HFFc6 (cell line): ENCODE measurements at places on chromosomes 3 and 15.

- H3K4me3 ChIP-seq = no peak overlapping the region
- H3K4me1 ChIP-seq = peaks cover 60% of the 10 kb centered on the region
- no peak overlapping the region for H3K27ac ChIP-seq
- no peak for DNase-seq
- no peaks in the 10 kb centered on the region; the same call in 1 of the 2 replicates for H3K27me3 ChIP-seq
- no peaks in the 10 kb centered on the region for H3K36me3 ChIP-seq
These were observed 188.4 kb downstream of the SATB1 start for GRCh38 chr3:18236726-18237125.

GRCh38 chr3:15959434-15959811, 161.6 kb upstream of the ANKRD28 start:
- H3K27ac ChIP-seq = peak overlapping the region; percentile 26; the same call in 1 of the 2 replicates
- H3K4me1 ChIP-seq = peaks cover 59% of the 10 kb centered on the region
- no peaks in the 10 kb centered on the region for H3K27me3 ChIP-seq
- H3K4me3 ChIP-seq = no peak overlapping the region
- DNase-seq = peak; percentile 41
- H3K36me3 ChIP-seq = no peaks in the 10 kb centered on the region

GRCh38 chr3:55795296-55795695, 308.2 kb upstream of the WNT5A start:
- H3K27ac ChIP-seq = no peak overlapping the region
- H3K4me3 ChIP-seq = no peak overlapping the region
- 0 out of 2 replicates have a peak, but pooled peaks cover 4% of the 10 kb centered on the region for H3K36me3 ChIP-seq
- no peak for DNase-seq
- no peaks in the 10 kb centered on the region for H3K27me3 ChIP-seq

GRCh38 chr3:61497463-61497862, 63.9 kb upstream of the PTPRG start:
- no peak overlapping the region for H3K4me3 ChIP-seq
- DNase-seq = no peak
- no peaks in the 10 kb centered on the region for H3K36me3 ChIP-seq

- H3K27ac ChIP-seq = no peak overlapping the region
- no peaks in the 10 kb centered on the region for H3K36me3 ChIP-seq
- H3K27me3 ChIP-seq = peaks cover 3% of the 10 kb centered on the region; the same call in 1 of the 2 replicates
- no peak overlapping the region for H3K4me3 ChIP-seq
- peaks cover 9% of the 10 kb centered on the region for H3K4me1 ChIP-seq
These were observed 201.7 kb downstream of the GAP43 start for GRCh38 chr3:115825046-115825445.

GRCh38 chr15:72252663-72253299, 19.6 kb downstream of the PARP6 start:
- H3K27ac ChIP-seq = no peak overlapping the region
- H3K36me3 ChIP-seq = peaks cover 39% of the 10 kb centered on the region
- DNase-seq = no peak
- no peak overlapping the region for H3K4me3 ChIP-seq
- peaks cover 18% of the 10 kb centered on the region for H3K4me1 ChIP-seq

DNA sequence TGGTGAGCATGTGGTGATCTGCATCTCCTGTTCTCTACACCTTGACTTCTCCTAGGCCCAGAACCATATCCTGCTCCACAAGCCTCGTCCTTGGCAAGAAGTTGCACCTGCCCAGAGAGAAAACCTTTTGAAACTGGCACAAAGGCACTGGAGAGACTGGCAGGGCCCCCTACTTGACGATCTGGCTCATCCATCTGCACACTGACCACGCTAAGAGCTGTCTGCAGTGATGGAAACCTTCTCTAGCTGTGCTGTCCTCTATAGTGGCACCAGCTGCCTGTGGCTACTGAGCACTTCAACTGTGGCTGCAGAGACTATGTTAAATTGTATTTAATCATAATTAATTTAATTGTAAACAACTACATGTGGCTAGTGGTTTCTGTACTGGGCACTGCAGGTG, 26.2 kb upstream of the SRP14 start:
- H3K27ac ChIP-seq = no peak overlapping the region
- H3K36me3 ChIP-seq = no peaks in the 10 kb centered on the region
- DNase-seq = no peak
- peaks cover 3% of the 10 kb centered on the region; the same call in 1 of the 2 replicates for H3K27me3 ChIP-seq
- no peak overlapping the region for H3K4me3 ChIP-seq
- peaks cover 6% of the 10 kb centered on the region; the same call in 1 of the 2 replicates for H3K4me1 ChIP-seq

- H3K36me3 ChIP-seq = no peaks in the 10 kb centered on the region
- DNase-seq = no peak
- H3K27ac ChIP-seq = no peak overlapping the region
These were observed 17.1 kb downstream of the CD80 start for GRCh38 chr3:119542168-119542767.

DNA sequence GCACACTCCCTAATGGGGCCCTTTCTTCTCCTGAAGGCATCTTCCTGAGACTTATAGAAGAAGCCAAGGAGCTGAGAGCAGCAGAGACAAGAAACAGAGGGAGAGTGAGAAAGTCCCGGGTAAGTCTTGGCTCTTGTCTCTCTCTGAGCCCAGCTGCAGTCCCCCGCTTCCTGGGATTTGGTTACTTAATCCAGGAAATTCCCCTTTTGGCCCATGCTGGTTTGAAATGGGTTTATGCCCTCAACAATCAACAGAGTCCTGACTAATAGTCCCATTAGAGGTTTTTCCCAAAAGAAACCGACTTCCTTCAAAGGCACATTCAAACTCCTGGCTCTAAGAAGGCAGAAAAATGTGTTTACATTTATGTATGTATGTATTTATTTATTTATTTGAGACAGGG, 22.0 kb downstream of the TMEM158 start:
- no peak for DNase-seq
- H3K27ac ChIP-seq = peak overlapping the region; percentile 67
- peaks cover 47% of the 10 kb centered on the region for H3K4me1 ChIP-seq
- no peak overlapping the region for H3K4me3 ChIP-seq
- H3K36me3 ChIP-seq = no peaks in the 10 kb centered on the region
- no peaks in the 10 kb centered on the region; the same call in 1 of the 2 replicates for H3K27me3 ChIP-seq

- no peak overlapping the region for H3K27ac ChIP-seq
- no peak overlapping the region for H3K4me3 ChIP-seq
- H3K36me3 ChIP-seq = no peaks in the 10 kb centered on the region
- H3K27me3 ChIP-seq = no peaks in the 10 kb centered on the region
- no peak for DNase-seq
- no peaks in the 10 kb centered on the region for H3K4me1 ChIP-seq
These were observed 69.6 kb downstream of the SLC49A4 start for GRCh38 chr3:122864498-122864897.

DNA sequence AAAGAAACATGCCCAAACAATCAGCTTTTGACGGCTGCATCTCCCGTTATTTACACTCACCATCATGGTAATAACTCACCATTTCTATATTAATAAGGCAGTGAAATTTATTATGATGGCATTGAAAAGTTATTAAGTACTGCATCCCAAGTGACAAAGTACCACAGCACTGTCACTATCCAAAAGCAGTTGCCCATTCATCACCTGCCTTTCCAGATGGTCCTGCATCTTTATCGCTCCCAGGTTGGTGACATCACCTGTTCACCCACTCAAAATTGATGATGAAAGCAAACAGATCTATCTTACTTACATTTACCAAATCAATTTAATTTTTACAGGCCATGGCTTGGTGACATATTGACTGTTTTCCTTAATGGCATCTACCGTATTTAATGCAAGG, 299.0 kb downstream of the MECOM start:
- no peaks in the 10 kb centered on the region for H3K36me3 ChIP-seq
- H3K4me3 ChIP-seq = no peak overlapping the region
- H3K27ac ChIP-seq = no peak overlapping the region
- H3K27me3 ChIP-seq = no peaks in the 10 kb centered on the region
- no peaks in the 10 kb centered on the region for H3K4me1 ChIP-seq
- DNase-seq = no peak

DNA sequence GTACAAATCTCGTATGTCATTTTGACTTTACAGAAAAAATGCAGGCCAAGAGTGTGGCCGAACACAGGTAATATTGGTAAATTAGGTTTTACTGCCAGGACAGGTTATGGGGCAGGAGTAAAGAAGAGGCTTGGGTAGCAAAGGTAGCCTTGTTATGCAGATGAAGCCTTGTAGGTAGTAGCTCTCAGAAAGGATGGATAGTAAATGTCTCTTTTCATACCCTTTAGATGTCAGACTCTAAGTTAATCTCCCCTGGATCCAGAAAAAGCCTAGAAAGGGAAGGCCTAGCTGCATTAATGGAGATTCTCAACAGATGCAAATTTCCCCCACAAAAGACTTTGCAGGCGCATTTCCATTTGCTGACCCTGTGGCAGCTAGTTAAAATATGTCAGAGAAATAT, 1445.1 kb upstream of the CADM2 start:
- no peak overlapping the region for H3K27ac ChIP-seq
- no peaks in the 10 kb centered on the region for H3K36me3 ChIP-seq
- H3K4me1 ChIP-seq = no peaks in the 10 kb centered on the region
- no peaks in the 10 kb centered on the region for H3K27me3 ChIP-seq
